Caudate nucleus (tissue), 63 donors: ENCODE measurements at places on chromosomes 4 and X.
A peak's percentile ranks its signal among the peaks of the same experiment; 100 is the strongest.

DNA sequence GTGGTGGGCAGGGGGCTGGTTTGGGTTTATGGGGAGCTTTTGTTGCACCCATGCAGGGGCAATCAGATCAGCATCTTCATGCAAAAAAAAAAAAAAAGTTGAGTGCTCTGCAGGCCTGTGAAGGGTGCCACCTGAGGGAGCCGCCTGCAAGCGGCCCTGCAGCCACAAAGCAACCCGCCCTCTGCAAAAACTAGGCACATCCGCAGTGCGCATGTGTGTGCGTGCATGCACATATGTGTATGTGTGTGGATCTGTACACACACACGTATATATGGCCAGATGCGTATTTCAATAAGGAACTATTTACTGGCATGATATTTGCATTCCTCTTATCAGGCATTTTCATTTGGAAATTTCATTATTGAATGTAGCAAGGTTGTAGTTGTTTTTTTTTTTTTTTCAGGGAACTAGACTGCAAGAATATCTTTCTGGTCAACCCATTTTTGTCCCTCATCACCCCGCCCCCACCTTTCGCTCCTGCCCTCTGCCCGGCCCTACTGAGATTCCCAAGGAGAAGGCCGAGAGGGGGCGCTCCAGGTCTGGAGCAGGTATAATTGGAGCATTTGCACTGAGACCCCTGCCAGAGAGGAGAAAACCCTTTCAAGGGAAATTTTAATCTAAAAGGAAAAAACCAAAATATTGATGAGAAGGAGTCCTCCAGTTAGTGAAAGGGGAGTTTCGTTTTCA, 18.1 kb downstream of the CCNQ start:
- no peak for DNase-seq

GRCh38 chrX:128901018-128901417, 622.3 kb downstream of the SMARCA1 start:
- no peak for DNase-seq

- DNase-seq, result no peak
Measured at GRCh38 chr4:7871356-7871755, 68.3 kb downstream of the AFAP1 start.

DNA sequence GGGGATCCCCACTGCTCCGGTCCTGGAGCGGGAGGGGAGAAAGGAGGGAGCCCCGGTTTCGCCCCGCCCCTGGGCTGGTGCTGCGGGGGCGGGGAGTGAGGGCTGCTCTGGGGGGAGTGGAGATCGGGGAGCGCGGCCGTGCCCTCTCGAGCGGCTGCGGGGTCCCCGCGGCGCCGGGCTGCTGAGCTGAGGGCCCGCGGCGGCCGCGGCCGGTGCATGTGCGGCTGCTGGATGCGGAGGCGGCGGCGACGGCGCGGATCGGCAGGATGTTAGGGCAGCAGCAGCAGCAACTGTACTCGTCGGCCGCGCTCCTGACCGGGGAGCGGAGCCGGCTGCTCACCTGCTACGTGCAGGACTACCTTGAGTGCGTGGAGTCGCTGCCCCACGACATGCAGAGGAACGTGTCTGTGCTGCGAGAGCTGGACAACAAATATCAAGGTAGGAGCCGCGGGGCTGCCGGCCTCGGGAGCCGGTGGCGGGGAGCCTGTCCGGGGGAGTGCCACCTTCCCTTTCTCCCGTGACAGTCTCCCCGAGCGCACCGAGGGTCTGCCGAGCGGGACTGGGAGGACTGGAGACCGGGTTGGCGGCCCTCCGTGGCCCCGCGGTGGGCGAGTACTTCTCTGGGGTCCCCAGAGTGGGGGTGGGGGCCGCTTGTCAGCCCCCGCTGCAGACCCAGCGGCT, at the start of gene ING2:
Gene ING2 (plus strand): TSS at position 129 of the 681 bp plus-strand sequence. CDS start 138 bp downstream, at position 267.
- no peak for DNase-seq

DNA sequence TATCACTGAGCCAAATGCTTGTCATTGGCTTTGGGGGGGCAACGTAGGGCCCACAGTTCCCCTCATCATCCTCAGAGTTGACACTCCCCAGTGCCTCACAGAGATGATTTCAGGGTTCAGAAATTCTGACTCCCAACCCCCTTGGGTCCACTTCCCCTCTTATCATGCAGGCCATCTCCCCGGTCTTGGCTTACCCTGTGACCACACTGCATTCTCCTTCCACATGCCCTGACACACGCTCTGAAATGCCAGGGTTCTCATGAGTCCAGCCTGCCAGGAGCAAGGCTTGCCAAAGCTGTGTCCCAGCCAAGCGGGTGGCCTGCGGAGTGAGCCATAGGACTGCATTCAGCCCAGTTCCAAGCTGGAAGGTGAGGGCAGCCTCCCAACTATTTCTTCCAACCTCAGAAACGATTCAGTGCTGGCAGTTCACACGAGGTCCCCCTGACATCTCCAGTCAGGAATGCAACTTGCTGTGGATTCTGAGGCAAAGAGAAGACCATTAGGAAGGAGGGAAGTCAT, 101.2 kb downstream of the SMIM20 start:
- DNase-seq, result no peak

- DNase-seq, result no peak
Measured at GRCh38 chr4:122259849-122260248, 107.7 kb downstream of the BLTP1 start.

DNA sequence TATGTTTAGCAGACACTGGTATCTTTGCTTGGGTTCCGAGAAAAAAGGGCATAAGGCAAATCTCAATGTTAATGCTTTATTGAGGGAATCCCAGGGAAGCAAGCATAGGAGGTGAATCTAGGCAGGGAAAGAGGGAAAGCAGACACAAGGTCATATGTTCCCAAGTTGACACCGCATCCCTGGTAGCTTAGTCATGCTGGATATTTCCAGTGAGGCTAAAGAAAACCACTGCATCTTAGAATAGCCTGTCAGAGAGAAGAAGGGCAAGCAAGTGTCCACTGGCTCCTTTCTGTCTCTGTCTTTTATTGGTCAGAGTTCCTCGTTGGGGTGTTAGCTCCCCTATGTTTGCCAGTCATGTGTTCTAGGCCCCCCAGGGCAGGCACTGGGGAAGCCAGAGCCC, 104.7 kb downstream of the NKX6-1 start:
- DNase-seq, result no peak

- no peak for DNase-seq
Measured at GRCh38 chrX:15911734-15912550, 57.3 kb upstream of the AP1S2 start.

DNA sequence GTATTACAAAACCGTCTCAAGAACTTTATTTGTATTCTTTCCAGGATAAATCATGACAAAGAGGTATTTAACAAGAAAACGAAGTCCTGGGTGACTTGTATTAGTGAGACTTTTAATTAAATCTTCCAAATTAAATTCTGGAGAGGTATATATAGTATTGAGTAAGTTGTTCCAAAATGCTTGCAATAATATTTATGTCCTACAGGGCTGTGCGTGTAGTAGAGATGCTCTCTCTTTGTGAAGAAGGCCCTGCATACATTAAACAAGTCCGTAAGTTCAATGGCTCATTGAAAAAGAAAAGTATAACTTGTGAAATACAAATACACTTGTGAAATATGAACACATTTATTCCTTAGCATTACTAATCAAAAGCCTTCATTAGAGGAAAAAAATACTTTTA, 211.4 kb downstream of the ARHGAP24 start:
- DNase-seq, result no peak

DNA sequence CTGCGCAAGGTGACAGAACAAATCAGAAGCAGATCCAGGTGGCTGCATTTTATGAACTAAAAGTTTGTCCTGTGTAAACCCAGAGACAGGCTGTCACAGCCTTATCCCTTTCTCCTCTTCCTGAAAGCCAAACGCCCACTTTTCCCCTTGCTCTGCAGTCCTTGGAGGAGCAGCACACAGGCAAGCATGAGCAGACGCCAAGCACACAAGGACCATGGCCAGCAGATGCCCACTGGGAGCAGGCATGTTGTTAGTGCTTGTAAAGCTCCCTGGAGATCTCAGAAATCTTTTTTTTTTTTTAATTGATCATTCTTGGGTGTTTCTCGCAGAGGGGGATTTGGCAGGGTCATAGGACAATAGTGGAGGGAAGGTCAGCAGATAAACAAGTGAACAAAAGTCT, 11.5 kb upstream of the HOPX start:
- DNase-seq, result no peak

GRCh38 chrX:48508400-48509244, at the start of gene PORCN:
PORCN (plus strand) TSS chrX:48508992; CDS start chrX:48509821, 829 bp downstream.
- DNase-seq, result peak; percentile 39

DNA sequence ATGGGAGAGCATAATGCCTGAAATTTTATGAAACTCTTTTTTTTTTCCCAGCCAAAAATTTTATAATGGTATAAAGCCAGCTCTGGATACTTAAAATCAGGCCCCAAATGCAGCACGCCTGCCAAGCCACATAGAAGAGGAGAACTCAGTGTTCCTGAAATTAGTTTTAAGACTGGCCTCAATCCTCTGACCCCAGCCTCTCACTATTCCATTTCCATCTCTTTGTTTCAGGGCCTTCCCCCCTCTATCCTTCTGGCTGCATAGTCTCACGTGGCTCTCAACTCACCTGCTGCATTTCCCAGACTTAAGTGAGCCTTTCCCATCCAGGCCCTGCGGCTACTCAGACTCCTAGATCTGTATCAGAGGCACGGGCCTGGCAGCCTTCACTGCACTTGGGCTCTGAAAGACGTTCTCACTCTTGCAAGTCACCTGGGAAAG, 5.2 kb upstream of the CBR4 start:
- DNase-seq, result no peak

- no peak for DNase-seq
Measured at GRCh38 chr4:145681518-145681917, 1.6 kb downstream of the C4orf51 start.

- no peak for DNase-seq
Measured at GRCh38 chrX:105610411-105610810, 211.9 kb upstream of the NRK start.

- DNase-seq, result no peak
Measured at GRCh38 chrX:97597954-97598353, 714.2 kb downstream of the RPA4 start.

GRCh38 chrX:2874222-2875135, 45.7 kb downstream of the GYG2 start:
- DNase-seq, result no peak

- DNase-seq, result no peak
Measured at GRCh38 chrX:69507500-69507789, 3.3 kb downstream of the NALF2 start.

DNA sequence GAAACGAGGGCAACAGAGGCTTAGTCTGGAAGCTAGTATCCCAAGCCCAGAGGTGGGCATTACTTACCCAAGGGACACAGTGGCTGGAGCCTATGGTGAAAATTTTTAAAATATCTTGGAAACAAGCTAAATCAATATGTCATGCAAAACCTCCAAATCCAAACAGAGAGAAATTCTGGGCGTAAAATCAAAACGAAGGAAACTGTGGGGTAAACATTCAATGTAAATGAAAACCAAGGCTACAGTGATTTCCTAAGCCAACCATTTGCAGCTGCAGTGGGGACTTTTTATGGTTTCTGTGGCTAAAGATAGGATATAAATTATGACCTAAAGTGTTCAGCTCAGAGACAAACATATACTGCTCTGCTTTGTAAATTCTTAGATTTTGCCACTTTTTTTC, 507.7 kb upstream of the DIAPH2 start:
- DNase-seq, result no peak

- DNase-seq, result no peak
Measured at GRCh38 chr4:128359422-128359821, 71.8 kb upstream of the PGRMC2 start.

DNA sequence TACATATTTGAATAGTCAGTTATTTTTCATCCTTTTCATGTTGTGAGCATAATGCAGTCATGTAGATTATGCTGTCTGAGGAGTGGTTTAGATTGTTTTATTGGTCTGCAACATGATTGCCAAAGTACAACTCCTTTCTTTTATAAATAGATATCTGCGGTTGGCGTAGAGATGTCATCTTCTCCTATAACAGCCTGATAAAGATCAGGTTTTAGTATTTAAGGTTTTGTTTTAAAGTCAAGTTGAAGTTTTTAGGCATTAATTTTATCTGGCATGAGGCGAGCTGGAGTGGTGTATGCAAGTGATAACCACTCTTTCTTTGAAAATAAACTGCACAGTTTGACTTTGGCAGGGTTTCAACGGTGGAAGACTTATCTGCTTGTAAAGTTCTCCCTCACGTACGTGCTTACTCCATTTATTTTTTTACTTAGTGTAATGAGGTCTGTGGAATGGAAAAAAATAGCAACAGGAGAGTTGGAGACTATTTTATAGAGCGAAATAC, 126.3 kb downstream of the FBXO8 start:
- DNase-seq, result no peak

DNA sequence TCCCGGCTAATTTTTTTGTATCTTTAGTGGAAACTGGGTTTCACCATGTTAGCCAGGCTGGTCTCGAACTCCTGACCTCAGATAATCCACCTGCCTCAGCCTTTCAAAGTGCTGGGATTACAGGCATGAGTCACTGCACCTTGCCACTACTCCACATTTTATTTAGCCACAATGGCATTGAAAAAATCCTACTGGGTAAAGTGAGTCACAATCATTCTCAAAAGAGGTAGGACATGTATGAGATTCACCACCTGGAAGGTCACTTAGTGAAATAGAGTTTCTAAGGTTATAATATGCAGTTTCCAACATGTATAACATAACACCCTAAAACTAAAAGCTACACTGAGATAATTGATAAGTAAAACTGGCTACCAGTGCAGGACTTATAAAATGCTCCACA, 159.2 kb downstream of the BTC start:
- no peak for DNase-seq
